Heart right ventricle (tissue), 16 donors: ENCODE measurements at places on chromosomes 2 and 18. TPM values are rescaled to one million over a fixed set of nuclear protein-coding genes. Genes with fewer than 3 reads are reported as not detected.
A peak's percentile ranks its signal among the peaks of the same experiment; 100 is the strongest.

- no peak for DNase-seq
These were observed 92.1 kb downstream of the PXDN start for GRCh38 chr2:1652034-1652790.

DNA sequence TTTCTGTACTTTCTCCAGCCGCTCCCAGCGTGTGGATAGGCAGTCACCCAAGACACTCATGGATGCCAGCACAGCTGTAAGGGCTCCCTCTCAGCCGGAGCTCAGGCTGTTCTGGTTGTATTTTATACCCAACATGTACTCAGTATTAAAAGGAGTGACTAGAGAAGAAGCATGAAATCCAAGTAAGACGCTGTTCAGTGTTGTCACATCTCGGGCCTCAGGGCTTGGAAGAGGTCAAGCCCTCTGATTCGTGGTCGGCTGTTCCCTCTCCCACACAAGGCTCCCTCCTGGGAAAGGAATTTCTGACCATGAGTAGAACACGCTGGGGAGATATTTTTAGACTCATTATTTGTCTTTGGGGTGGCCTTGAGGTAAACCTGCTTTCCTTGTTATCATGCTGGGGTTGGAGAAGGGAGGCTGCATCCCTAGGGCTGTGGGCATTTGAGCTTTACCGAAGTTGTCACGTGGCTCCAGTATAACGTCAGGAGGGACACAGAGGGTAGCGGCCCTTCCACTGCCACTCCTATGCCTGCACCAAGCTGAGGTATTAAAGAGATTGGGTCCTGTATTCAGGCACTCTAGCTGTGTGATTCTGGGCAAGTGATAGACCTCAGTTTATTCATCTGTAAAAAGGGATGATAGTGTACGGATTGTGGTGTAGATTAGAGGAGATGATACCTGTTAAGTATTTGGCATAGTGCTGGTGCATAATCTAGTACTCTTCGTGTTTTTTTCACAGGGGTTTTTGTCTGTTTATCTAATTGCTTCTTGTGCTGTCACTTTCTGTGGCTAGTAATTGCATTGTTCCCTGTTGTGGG is 34.1 kb downstream of the HK2 start:
- no peak for DNase-seq

GRCh38 chr2:45763255-45763654 is 111.8 kb downstream of the PRKCE start:
- DNase-seq: no peak

DNA sequence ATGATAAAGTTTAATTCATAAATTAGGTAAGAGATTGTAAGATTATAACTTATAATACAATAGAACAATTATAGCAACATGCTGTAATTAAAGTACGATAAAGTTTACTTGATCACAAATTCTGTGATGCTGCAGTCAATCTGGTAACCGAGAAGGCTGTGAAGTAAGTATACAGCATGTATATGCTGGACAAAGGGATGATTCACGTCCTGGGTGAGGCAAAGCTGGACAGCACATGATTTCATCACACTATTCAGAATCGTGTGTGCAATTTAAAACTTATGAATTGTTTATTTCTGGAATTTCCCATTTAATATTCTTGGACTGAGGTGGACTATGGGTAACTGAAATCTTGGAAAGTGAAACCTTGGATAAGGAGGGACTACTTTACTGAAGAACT is 522.2 kb upstream of the CNTNAP5 start:
- no peak for DNase-seq

- no peak for DNase-seq
These were observed 325.1 kb downstream of the RNF144A start for GRCh38 chr2:7242189-7242867.

- DNase-seq: no peak
These were observed 172.3 kb downstream of the ARL6IP6 start for GRCh38 chr2:152890736-152891135.

HOXD13 gene
- polyA plus RNA-seq: not detected

GRCh38 chr2:172480301-172481218 is 53.2 kb downstream of the ITGA6 start:
- DNase-seq: peak; percentile 65

GRCh38 chr2:97935719-97936161 is 60.0 kb downstream of the TMEM131 start:
- DNase-seq: no peak

- DNase-seq: no peak
These were observed 18.6 kb upstream of the RMC1 start for GRCh38 chr18:23484561-23485182.

DNA sequence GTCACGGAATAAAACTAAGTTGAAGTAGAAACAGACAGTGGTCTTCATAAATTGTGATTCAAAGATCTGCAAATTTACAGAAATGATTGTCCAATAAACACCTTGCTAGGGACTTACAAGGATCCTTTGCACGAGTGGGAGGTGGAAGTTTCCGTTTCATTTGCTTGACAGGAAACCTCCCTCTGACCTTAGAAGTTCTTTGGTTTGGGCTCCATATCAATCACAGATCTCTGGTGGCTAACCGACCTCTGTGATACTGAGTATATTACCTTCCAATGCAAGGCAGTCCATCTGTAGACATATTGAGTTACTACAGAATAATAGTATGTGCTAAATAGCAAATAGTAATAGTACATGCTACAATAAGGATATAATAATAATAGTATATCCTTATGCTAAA is 33.7 kb upstream of the RNF152 start:
- DNase-seq: no peak

GRCh38 chr18:47485221-47485797 is 233.8 kb upstream of the SKOR2 start:
- DNase-seq: peak; percentile 18

- no peak for DNase-seq
These were observed 1269.8 kb upstream of the PIK3C3 start for GRCh38 chr18:40685219-40685618.

DAPL1 gene
- not detected for polyA plus RNA-seq

RNF181 gene
- 282 TPM for polyA plus RNA-seq

DNA sequence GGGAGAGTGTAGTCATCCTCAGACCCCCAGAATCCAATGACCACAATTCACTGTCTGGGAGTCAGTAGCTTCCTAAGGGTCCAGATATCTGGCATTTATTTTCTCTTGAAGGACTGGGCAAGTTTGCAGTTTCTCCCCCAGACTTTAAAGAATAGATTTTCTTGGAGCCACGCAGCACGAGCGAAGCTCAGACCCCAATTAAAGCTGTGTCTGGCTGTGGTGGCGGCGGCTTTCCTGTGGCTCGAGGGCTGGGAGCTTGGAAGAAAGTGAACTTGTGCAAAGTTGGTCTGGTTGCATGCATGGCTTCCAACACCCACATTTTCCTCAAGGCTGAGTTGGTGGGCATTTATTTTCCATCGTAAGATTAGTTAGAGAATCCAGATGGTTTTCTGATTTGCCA is 105.0 kb downstream of the ACKR3 start:
- no peak for DNase-seq

RGPD4 gene
- polyA plus RNA-seq: not detected

- DNase-seq: no peak
These were observed 83.2 kb upstream of the RND3 start for GRCh38 chr2:150570712-150571111.

- DNase-seq: no peak
These were observed 28.7 kb upstream of the SMIM21 start for GRCh38 chr18:75456199-75456631.

DNA sequence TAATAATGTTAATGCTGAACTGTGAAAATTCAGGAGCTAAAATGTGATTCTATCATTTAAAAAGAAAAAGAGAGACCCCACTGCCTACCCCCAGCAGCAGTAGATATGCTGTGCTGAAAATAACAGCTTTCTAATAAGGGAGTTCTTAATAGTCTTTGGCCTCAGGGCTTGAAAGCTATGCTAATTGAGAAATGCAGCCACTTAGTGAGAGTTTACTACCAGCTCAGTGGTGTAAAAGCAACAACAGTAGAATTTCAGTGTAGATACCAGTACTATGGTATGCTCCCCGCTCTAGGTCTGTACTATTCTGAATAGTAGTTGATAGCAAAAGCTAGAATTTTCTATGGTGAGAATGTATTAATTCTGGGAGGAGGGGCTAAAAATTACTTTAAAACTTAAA is 303.1 kb upstream of the VWC2L start:
- DNase-seq: no peak

- no peak for DNase-seq
These were observed 30.4 kb downstream of the RNF138 start for GRCh38 chr18:32122039-32122438.

GRCh38 chr18:31954349-31954748 is 11.4 kb upstream of the TRAPPC8 start:
- no peak for DNase-seq

POLR1B gene
- polyA plus RNA-seq: 3.5 TPM

DNA sequence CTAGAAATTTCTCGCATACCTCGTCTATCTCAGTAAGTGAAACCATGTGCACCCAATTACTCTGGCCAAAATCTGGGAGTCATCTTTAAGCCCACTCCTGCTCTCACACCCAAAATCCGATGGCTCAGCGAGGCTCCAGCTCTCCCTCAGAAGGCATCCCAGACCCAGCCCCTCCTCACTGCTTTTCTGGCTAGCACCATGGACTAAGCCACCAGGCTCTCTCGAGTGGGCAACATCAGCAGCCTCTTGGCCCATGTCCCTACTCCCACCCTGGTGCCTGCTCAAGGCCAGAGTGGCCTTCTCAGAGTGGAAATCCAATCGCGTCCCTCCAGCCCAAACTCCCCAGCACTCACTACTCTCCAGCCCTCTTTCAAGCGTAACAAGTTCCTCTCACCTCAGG is 27.2 kb downstream of the TNS1 start:
- DNase-seq: no peak

GRCh38 chr18:66682855-66683322 is 79.0 kb upstream of the CDH19 start:
- DNase-seq: no peak

DNA sequence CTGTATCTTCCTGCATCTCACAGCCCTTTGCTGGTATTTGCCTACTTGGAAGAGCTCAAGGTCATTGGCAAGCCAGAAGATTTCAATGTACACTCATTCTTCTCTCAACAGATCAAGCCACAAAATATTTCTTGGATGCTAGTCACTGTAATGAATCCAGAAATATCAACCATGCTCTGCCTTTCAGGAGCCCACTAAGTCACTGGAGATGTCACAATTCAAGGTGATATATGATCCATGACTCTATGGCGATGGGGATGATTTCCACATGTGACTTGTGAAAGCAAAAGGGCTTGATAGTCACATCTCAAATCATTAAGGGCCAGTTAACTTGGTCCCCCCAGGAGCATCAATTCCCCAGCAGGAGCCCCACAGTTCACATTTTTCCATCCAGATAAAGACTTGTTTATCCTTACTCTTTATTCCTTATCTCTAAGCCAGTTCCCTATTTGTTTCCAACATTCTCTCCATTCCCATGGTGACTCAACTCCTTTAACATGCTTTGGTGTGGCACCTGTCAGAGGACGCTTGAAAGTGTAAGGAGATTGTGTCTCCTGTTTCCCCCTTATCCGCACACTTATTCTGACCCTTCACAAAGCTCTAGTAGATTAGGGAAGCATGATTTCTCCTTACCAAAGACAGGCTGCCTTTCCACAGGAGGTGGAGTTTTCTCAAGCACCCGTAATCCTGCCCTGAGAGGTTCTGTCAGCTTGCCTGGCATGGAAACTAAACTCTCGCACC is 15.8 kb downstream of the PKDCC start:
- DNase-seq: no peak

DNA sequence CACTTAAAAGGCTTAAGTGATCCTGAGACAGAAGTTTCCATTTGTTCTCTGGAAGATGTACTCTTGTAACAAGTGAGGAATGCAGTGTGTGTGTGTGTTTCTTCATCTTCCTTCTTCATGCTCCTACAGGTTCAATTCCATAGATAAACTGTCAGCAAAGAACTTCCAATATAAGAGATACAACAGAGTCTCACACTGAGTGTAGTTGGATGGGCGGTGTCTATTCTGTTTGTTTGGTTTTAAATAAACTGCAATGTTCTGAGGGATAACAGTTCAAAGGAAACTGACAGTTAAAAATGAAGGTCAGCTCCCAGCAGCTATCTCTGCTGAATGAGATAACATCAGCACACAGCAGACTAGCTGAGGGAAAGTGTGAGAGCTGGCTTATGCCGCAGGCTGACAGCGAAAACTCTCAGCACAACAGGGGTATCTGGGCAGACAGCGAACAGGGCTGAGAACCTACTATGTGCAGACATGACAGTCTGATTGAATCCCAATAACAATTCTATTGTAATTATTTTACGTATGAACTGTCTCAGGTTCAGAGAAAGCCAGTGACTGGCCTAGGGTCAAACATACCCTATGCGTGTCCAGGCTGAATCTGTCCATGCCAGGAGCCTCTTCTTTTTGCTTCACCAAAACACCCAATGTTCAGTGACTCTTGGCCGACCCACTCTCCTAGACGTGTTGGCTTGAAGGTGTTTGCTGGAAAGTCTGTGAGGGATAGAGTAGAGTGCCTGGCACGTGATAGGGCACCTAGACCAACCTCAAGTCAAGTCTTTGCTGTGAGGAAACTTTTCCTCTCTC is 201.9 kb upstream of the TRIB2 start:
- no peak for DNase-seq

CERS6 gene
- 22.6 TPM for polyA plus RNA-seq

- DNase-seq: no peak
These were observed 77.5 kb downstream of the CLHC1 start for GRCh38 chr2:55154525-55155030.

DNA sequence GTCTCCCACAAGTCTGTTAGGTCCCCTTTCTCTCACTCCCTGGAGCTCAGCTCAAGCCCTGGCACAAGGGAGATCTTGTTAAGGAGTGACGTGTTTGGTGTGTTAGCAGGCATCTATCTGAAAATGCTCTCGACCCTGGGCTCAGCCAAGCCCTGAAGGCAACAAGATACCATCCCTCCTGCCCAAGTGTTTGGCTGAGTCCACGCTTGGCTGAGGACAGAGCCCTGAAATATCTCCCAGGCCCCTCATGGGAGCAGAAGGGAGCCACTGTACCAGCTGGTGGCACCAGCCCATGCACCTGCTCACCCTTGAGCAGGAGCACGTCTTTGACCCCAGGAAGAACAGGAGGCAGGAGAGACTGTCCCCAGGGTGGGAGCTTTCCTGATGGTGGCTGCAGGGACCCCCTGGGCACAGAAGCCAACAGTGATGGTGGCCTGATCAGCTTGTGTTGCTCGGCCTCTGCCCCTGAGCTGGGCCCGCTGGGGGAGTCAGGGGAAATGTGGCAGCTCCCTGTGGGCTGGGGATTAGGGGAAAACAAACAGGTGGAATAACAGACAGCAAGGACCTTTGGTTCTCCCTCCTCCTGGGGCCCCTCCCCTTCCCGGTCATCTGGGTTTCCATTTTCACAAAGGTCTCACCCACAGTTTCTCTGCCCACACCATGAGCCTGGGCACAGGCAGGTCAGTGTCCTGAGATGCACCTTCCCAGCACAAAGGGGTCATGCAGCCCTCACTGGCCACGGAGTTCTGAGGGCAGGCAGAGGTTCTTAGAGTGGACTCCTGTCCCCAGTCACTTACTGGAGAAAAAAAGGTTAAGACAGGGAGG is 91.6 kb downstream of the RHOB start:
- DNase-seq: no peak

- no peak for DNase-seq
These were observed 176.9 kb downstream of the BCL2 start for GRCh38 chr18:63142594-63143225.

DNA sequence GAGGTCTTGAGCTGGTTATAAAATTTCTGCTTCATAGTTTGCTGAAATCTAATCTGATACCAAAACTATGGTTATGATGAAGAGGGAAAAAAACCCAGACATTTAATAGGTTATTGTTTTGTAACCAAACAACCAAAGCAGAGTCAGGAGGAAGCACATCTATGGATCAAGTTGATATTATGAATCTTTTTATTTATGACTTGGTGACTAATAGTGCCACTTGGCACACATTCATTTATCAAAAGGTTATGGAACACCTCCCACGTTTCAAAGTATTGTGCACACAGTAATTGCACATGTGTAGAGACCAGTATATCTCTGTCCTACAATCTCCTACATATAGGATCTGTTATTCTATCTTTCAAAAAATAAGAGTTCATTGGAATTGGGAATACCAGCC is 93.0 kb downstream of the DPP4 start:
- no peak for DNase-seq

TUBA4B gene
- not detected for polyA plus RNA-seq
